ENCODE measurements at places on chromosomes 7 and 10. TPM values are rescaled to one million over a fixed set of nuclear protein-coding genes. Genes with fewer than 3 reads are reported as not detected.
A peak's percentile ranks its signal among the peaks of the same experiment; 100 is the strongest.

GIMAP2 gene
- total RNA-seq: 3.6 TPM

MUC12 gene
- total RNA-seq: not detected

DNA sequence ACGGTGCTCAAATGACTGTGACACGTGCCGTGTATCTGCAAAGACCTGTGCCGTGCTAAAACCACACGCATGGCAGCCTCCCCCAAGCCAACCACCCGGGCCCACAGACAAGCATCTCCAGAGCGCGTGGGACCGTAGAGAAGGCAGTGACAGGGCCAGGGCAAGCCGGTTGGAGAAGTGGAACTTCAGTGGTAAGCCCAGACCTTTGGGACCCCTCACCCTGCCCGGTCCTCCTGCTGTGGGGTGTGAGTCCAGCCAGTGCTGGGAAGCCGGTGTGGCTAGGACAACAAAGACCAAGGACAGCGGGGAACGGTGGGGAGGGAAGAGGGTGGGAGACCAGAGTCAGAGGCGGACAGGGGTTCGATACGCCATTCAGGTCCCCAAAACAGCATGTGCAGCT is 476.2 kb downstream of the DNAJB6 start:
- no peak for DNase-seq

- DNase-seq: peak; percentile 32
These were observed 40.9 kb upstream of the MET start for GRCh38 chr7:116630932-116631671.

- no peak for DNase-seq
These were observed 19.0 kb upstream of the COL1A2 start for GRCh38 chr7:94375691-94376090.
